Suprapubic skin (tissue), 4 donors: ENCODE measurements at places on chromosomes 3 and 15.
A peak's percentile ranks its signal among the peaks of the same experiment; 100 is the strongest.

DNA sequence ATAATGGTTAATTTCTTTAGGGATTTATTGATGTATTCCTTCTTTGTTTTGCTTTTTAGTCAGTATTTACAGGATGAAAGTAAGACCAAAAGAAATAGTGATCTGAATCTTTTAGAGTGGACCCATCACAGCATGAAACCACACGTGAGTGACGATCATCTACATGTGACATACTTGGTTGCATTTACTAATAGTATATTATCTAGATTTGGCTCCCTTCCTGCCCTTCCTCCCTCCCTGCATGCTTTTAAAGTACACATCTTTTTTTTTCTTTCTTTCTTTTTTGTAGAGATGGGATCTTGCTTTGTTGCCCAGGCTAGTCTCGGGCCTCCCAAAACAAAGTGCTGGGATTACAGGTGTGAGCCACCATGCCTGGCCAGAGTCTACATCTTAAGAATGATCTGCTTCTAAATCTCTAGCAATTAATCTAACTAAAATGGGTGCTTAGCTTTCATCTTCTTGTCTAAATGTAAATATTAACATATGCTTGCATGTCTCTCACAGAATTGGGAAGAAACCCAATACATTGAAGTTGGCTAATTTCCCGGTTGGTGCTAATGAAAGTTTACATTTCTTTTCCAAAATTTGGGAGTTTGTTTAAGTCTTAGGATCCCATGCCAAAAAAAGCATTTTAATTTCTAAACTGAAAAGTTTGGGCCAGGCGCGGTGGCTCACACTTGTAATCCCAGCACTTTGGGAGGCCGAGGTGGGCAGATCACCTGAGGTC, 38.0 kb downstream of the SENP2 start:
- no peaks in the 10 kb centered on the region for H3K27me3 ChIP-seq
- H3K27ac ChIP-seq: no peak overlapping the region
- H3K4me3 ChIP-seq: no peak overlapping the region
- no peak for DNase-seq
- no peaks in the 10 kb centered on the region for H3K4me1 ChIP-seq

DNA sequence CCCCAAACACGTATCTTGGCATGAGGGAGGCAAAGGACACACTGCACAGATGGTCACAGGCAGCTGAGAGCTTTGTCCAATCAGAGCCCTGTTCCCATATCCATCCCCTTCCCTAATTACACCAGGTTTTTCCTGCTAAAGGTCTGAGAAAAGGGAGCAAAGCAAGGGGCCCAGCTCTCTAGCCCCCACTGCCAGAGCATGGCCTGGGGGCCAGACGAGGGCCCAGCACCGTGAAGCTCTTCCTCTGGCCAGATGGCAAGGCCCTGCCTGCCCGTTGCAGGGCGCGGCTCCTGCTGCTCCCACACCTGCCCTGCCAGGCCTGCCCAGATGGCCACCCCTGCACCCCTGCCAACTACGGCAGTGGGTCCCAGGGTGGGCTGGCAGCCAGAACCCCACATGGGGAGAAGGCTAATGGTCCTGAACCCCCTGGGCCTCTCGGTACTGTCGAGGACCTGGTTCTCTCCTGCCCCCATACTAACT, 3.2 kb downstream of the SHF start:
- H3K36me3 ChIP-seq: no peaks in the 10 kb centered on the region
- H3K27me3 ChIP-seq: no peaks in the 10 kb centered on the region
- no peak overlapping the region for H3K27ac ChIP-seq
- H3K4me3 ChIP-seq: no peak overlapping the region
- no peak for DNase-seq
- peaks cover 52% of the 10 kb centered on the region for H3K4me1 ChIP-seq

DNA sequence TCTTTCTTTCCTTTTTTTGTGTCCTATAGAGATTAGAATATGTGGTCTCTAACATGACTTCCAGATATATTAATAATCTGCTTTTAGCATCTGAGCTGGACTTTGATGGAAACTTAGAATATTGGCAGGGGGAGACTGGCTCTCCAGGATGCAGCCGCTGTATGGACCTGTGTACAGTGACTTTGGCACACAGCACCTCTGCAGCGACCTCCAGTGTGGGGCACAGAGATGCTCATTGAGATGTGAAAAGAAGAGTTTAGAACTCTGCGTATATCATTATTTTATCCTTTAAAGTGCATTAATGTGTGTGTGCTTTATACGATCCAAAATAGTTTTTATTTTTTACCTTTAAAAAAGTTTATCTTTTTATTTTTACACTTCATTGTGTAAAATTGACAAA, 18.3 kb downstream of the CFAP161 start:
- H3K4me3 ChIP-seq: no peak overlapping the region
- H3K36me3 ChIP-seq: no peaks in the 10 kb centered on the region
- no peak for DNase-seq

- H3K27me3 ChIP-seq: no peaks in the 10 kb centered on the region
- H3K4me1 ChIP-seq: peaks cover 17% of the 10 kb centered on the region
- no peaks in the 10 kb centered on the region for H3K36me3 ChIP-seq
- peak overlapping the region; percentile 52 for H3K27ac ChIP-seq
Measured at GRCh38 chr3:12187448-12188327, 29.0 kb upstream of the TIMP4 start.
